Germinal center (tissue), 1 donor: ENCODE measurements at places on chromosomes 1 and 21.

DNA sequence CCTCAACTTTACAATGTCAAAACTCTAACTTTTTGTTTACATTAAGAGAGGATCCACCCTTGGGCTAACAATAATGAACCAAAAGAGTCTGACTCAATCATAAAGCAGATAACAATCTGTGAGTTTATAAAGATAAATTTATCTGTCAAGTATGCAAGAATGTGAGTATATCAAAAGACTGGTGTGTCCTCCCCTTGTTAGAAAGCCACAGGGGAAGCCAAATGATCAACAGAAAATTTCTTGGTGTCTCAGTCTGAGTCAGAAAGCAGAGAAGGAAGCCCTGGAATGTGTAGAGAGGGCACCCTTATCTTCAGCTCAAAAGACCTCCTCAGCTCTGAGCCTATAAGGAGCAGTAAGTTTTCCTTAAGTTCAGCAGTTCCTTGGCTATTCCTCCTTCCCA is 13.9 kb upstream of the PDIK1L start:
- DNase-seq: no peak

DNA sequence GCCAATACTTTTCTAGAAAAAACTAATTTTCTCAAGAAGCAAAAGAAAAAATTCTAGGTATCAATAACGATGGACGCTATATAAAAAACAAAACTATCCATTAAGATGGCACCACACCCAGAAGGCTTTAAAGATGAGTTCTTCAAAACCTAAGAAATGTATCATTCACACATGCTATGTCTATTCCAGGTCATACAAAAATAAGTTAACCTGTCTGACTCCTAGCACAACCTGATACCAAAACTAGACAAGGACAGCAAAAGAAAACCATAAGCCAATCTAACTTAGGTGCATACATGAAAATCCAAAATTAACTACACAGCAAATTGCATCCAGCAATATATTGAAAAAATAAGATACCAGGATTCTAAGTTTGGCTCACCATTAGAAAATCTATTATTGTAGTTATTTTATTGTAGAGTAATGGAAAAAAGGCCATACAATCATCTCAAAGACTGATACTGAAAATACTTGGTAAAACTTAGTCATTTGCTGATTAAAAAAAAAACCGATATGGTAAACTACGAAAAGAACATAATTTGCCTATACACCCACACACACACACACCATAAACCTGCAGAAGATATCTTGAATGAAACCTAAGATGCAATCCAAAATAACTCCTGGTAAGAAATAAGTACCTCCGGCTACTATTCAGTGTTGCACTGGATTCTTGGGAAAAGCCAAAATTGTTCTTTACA is 55.0 kb downstream of the TRAF5 start:
- DNase-seq: peak; percentile 29

- no peak for DNase-seq
Observed at GRCh38 chr1:78333502-78333901, 157.3 kb upstream of the PTGFR start.

- no peak for DNase-seq
Observed at GRCh38 chr1:108962681-108963051, 618 bp downstream of the CLCC1 start.

DNA sequence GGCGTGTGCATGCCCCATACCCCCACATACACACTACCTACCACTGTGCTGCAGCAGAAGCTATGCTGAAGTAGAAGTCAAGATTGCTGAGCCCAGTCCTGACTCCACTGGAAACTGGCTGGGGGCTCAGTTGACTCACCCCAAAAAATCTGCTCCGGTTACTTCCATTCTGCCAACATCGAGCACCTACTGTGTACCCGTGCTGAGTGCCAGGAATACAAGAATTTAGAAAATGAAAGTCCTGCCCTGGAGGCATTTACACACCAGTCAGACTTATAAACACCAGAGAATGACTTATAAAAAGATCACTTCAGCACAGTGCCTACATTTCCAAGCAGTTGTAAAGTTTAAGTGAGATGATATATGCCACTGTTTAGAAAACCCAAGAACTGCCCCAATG is 99.1 kb downstream of the NMNAT2 start:
- DNase-seq: no peak

GRCh38 chr1:54861070-54861761 is 25.8 kb downstream of the DHCR24 start:
- DNase-seq: no peak

- DNase-seq: no peak
Observed at GRCh38 chr1:55610203-55610602, 395.0 kb upstream of the USP24 start.

- DNase-seq: no peak
Observed at GRCh38 chr1:203628201-203629015, 1.8 kb downstream of the ATP2B4 start.

GRCh38 chr1:40044110-40044509 is 3.6 kb downstream of the CAP1 start:
- no peak for DNase-seq

- no peak for DNase-seq
Observed at GRCh38 chr21:34869545-34869944, 179.6 kb downstream of the RUNX1 start.

- no peak for DNase-seq
Observed at GRCh38 chr1:200629876-200630514, 9.4 kb upstream of the KIF14 start.

DNA sequence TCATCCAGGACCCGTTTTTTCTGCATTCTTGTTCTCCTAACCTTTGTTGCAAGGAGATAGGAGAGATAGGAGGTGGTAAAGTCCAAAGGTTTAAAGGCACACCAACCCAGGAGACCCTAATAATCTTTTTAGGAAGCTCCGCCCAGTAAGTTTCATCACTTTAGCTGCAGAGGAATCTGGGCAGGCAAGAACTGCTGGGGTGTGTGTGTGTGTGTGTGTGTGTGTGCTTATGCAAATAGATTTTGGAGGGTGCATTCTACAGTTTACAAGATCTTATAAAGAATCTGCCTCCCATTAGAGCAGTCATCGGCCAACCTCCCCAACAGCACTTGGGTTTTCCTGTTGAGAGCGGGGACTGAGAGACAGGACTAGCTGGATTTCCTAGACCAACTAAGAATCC is 3.9 kb upstream of the IL10 start:
- DNase-seq: no peak

DNA sequence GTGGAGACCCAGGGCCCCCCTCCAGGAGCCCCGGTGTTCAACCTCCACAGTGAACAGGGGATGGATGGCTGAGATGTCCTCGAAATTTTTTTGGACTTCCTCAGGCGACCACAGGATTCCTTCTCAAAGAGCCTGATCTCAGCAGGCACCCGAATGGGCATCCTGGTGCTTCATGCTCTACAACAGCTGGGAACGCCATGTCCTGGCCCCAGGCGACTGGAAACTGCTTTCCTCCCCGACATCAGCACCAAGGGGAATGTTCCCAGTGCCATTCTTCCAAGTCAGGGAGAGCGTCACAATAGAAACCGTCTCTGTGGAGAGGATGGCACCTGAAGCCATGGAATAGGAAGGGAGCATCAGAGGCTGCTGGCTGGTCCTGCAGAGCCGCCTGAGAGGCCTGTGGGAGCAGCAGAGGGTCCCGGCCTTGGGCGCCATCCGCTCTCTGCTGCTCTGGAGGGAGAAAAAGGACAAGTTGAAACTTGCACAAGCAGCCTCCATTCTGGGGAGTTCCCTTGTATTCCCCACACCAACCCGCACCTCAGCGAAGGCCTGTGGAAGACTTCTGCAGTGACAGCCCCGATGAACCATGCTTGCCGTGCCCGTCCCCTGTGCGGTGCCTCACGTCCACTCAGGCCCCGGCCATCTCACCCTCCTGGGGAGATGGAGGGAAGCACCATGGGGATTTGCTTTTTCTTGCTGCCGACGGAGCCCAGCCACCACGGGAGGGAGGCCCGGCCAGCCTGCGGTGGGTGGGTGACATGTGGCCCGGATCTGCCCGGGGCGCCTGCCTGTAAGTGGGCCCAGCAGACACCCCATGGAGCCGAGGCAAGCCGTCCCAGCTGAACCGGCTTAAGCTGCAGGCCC is 2.3 kb upstream of the ADARB1 start:
- DNase-seq: no peak

- no peak for DNase-seq
Observed at GRCh38 chr1:210236386-210236839, 3.8 kb downstream of the SERTAD4 start.

- peak; percentile 37 for DNase-seq
Observed at GRCh38 chr1:68116643-68117235, 66.3 kb upstream of the DIRAS3 start.

GRCh38 chr1:55519937-55520683 is 304.9 kb upstream of the USP24 start:
- DNase-seq: no peak

DNA sequence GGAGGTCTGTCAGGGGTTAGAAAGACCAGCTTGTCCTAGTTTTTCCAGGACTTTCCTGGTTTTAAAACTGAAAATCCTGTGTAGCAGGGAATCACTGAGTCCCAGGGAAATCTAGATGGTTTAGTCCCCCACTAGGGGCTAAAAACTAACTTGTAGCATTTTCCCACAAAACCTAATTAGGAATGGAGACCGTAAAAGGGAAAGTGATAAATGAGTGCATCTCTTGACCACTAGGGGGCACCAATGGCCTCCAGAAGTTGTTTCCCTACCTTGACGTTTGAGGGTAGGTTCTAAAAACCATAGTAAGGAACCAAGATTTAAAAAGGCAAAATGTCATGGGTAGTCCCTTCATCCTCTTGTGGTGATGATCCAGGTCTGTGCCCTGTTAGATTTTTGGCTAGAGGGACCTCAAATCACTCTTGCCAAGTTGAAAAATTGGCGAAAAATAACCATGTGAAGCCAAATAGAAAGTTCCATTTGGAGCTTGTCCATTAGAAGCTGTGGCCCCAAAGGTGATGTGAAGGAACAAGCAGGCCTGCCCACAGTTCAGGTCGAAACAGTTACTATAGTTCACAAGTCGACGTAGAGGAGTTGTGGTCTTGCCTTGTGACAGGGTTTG is 24.5 kb downstream of the CLIC6 start:
- peak; percentile 56 for DNase-seq

DNA sequence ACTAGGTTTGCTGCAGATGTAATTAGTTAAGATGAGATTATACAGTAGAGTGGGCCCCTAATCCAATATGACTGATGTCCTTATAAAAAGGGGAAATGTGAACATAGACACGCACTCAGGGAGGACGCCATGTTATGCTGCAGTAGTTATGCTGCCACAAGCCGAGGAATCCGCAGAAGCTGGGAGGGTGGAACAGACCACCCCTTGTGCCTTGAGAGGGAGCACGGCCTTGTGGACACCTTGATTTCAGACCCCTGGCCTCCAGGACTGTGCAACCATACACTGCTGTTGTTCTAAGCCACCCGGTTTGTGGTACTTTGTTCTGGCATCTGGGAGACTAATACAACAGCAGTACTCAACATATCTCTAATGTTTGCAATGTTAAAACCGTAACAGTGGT is 57.9 kb upstream of the HIVEP3 start:
- no peak for DNase-seq

DNA sequence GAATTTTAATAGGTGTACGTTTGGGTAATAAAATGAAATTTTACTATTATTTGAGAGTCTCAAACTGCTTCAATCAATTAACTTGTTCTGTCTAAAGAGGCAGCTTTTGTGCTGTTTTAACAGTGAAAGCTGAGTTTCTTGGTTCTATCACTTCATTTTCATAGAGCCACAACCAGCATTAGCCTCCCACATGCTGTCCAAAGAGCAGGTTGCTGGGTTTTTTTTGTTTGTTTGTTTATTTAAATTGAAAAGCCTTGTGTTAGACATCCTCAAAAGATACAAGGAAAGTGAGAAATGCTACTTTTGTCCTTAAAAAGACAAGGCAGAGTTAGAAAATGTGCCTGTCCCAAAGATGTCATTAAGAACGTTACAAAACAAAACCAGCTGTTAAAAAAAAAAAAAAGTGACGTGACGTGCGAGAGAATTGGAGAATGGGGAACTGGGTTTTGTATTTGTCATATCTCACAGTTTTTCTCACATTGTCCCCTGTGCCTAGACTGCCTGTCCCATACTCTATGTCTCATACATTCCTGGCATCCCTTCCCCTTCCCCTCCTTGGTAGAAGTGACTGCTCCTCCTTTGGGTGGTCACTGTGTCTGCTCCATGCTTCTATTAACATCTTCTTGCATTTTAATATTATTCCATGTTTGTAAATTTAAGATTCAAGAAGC is 63.1 kb upstream of the CD34 start:
- no peak for DNase-seq

DNA sequence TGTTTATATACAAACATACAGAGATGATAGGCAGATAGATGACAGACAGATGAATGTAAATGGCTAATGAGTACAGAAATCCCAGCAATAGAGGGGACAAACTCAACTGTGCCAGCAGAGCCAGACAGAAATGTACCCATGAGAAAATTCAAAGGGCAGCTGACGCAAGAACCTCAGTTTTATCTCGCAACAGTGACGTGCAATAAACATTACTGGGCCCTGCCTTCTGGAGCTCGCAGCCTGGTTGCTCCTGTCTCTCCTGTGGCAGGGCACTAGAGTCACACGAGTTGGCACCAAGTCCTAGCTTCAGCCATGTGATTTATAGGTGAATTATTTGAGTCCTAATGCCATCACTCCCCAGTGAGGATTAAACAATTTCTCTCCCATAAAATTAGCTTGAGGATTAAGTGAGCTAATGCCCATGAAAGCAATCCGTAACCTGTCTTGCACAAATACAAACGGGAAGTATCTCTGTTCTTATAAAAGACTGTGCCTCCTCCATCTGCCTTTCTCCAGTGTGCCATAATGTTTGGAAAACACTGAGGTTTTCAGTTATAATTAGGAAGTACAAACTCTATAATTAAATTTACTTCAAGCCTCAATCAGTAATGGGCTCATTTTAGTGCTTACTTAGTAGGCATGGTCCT is 50.7 kb downstream of the VAV3 start:
- DNase-seq: no peak

DNA sequence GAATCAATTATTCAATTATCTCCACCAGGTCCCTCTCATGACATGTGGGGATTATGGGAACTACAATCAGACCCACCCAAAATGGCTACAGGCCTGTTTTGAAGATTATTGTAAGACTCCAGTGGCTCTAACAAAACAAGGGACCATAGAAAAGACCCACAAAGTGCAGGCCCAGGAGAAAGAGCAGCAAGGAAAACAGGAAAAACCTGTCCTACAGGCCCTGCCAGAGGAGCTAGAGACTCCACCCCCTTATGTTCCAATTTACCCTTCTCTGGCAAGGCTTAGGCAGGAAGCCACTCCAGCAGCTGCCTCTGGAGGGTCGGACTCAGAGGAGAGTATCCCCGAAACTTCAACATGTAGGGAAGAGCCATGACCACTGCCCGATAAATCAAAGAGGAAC is 96.5 kb downstream of the LIPI start:
- DNase-seq: no peak

- no peak for DNase-seq
Observed at GRCh38 chr1:41849211-41849759, 69.4 kb downstream of the HIVEP3 start.
